Lower lobe of right lung (tissue), 2 donors: ENCODE measurements at places on chromosomes 3 and 15. TPM values are rescaled to one million over a fixed set of nuclear protein-coding genes. Genes with fewer than 3 reads are reported as not detected.
A peak's percentile ranks its signal among the peaks of the same experiment; 100 is the strongest.

The NT5DC2 gene
- 28.5 TPM for total RNA-seq

- DNase-seq: no peak
- H3K36me3 ChIP-seq: no peaks in the 10 kb centered on the region
- no peak overlapping the region for H3K4me3 ChIP-seq
- no peaks in the 10 kb centered on the region for H3K4me1 ChIP-seq
- H3K27ac ChIP-seq: no peak overlapping the region
- H3K27me3 ChIP-seq: no peaks in the 10 kb centered on the region
Measured at GRCh38 chr3:153099131-153099530, 62.9 kb upstream of the RAP2B start.

DNA sequence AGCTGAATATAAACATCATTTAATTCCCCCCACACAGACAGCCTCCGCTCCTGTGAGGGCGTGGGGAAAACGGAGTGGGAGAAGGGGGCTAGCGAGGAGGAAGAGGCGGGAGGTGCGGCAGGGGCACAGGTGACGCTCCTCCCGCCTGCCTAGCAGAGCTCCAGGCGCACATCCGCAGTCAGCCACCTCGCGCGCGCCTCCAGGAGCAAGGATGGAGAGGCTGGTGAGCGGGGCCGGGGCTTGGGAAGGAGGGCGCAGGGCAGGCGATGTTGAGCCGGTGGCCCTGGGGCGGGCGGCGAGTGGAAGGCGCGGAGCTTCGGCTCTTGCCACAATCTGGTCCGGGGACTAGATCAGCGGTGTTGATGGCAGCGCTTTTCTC is at the start of gene CD200:
Gene CD200, plus strand, starts transcription at position 155 of the 379 bp plus-strand sequence. Its CDS starts 57 bp downstream, at position 212.
- peak; percentile 56 for DNase-seq
- H3K27ac ChIP-seq: peak within 1 kb of the TSS; percentile 72
- peaks cover 10% of the 10 kb centered on the region for H3K4me1 ChIP-seq
- no peaks in the 10 kb centered on the region for H3K36me3 ChIP-seq
- H3K4me3 ChIP-seq: peak within 1 kb of the TSS; percentile 58

GRCh38 chr3:170614214-170614966 is 28.5 kb upstream of the SLC7A14 start:
- H3K4me3 ChIP-seq: no peak overlapping the region
- no peaks in the 10 kb centered on the region for H3K36me3 ChIP-seq
- no peak overlapping the region for H3K27ac ChIP-seq
- no peak for DNase-seq
- no peaks in the 10 kb centered on the region for H3K27me3 ChIP-seq
- H3K4me1 ChIP-seq: no peaks in the 10 kb centered on the region

DNA sequence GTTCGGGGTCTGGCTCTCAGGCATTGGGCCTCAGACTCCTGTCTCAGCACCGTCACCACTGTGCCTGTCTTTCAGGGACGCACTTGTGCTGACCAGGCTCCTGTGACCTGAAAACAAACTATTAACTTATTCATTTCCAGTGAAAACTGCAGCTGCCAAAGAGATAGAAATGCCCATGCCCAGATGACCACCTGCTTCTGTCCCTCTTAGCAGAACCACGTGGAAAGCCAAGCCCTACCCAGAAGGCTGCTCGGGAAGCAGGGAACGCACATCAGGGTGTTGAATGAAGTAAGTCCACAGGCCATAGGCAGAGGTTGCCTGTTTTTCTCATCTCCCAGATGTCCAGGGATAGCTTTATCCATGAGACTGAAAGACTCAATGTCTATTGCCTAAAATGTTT is 219.3 kb downstream of the EBLN2 start:
- H3K36me3 ChIP-seq: no peaks in the 10 kb centered on the region
- H3K27me3 ChIP-seq: no peaks in the 10 kb centered on the region
- no peaks in the 10 kb centered on the region for H3K4me1 ChIP-seq
- no peak overlapping the region for H3K4me3 ChIP-seq
- no peak for DNase-seq
- H3K27ac ChIP-seq: no peak overlapping the region
